M059J (cell line): ENCODE measurements at places on chromosomes 16 and 17. TPM values are rescaled to one million over a fixed set of nuclear protein-coding genes. Genes with fewer than 3 reads are reported as not detected.

DNA sequence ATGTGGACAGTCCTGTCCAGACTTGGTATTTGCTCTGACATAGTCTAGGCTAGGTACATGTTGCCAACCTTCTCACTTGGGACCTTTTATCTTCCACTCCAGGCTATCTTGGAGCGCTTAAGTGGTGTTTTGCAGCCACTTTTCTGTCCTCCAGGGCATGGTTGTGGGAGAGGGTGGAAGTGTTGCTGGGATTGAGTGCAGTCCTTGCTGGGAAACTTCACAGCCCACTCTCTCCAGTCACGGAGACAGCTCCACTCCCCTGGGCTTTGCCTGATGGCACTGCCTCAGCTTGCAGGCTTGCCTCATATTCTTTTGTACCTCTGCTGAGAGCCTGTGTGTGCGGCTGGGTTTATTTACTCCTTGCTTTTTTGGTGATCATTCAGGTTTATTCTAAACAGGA is 17.4 kb downstream of the RPA1 start:
- no peak for DNase-seq

AIPL1 gene
- total RNA-seq = 0.05 TPM in 1 of 2 replicates, not detected in the other

PDP2 gene
- 4.2 and 15.1 TPM in 2 replicates for total RNA-seq

GRCh38 chr17:68356520-68356919 is 65.2 kb downstream of the ARSG start:
- peak; percentile 31 for DNase-seq

DNA sequence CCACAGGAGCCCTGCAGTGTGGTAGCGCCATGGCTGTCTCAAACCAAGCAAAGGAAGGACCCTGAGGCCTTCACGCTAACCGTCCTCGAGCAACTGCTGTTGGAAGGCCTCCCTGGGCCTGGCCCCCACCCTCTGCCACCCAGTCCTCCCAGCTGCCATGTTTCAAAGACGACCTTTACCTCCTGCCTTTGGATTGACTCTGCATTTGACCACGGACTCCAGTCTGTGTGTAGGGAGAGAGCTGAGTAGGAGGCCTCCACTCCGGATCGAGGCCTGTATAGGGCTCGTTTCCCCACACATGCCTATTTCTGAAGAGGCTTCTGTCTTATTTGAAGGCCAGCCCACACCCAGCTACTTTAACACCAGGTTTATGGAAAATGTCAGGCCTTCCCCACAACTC is 24.3 kb downstream of the PLCD3 start:
- DNase-seq = no peak

- peak; percentile 59 for DNase-seq
These were observed 484 bp downstream of the FZD2 start for GRCh38 chr17:44557651-44558285.

DNA sequence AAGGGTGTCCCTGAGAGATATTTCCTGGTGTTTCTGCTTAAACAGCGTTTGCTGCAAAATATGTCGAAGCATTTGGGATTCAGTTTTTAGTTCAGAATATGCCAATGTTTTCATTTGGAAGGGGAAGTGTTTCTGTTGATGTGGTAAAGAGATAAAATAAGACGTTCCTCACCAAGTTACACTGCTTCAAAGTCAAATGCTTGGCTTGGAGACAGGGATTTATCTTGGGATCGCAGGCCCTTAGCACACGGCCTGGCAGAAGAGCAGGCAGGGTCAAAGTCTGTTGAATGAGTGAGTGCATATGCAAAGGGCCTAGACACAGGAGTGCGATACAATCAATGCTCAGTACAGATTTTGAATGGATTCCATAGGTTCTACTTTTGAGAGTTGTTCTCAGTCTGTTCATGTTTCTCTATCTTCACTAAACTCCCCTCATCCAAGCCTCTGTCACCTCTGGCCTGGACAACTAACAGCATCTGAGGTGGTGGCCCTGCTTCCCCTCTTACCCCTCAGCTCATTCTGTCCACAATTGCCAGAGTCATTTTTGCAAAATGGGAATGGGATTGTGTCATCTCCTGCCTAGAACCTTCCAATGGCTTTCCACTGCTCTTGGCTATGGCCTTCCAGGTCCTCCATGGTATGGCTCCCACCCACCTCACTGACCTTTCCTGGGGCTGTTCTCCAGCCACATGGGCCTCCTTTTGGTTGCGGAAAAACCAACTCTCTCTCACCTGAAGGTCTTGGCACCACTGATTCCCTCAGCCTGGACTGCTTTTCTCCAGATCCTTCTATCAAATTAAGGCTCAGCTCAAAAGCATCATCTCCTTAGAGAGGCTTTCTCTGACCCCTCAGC is 3.2 kb downstream of the DEXI start:
- DNase-seq = no peak

DNA sequence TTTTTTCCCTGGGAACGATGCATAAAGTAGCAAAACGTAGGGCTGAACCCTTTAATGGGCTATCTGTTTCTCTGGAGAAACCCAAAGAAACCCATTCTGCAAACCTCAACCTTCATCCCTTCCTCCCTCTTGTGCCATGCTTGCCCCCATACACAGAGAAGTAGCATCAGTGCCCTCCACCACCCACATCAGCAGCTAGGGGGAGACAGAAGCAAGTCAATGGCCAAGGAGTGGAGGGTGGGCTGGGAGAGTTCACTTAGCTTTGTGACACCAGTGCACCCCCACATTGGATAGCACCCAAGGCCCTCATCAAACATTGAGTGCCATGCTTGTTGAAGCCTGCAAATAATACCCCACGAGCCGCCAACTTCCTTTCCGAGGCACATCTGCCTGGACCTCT is 282.4 kb downstream of the ABCC12 start:
- DNase-seq = no peak

DNA sequence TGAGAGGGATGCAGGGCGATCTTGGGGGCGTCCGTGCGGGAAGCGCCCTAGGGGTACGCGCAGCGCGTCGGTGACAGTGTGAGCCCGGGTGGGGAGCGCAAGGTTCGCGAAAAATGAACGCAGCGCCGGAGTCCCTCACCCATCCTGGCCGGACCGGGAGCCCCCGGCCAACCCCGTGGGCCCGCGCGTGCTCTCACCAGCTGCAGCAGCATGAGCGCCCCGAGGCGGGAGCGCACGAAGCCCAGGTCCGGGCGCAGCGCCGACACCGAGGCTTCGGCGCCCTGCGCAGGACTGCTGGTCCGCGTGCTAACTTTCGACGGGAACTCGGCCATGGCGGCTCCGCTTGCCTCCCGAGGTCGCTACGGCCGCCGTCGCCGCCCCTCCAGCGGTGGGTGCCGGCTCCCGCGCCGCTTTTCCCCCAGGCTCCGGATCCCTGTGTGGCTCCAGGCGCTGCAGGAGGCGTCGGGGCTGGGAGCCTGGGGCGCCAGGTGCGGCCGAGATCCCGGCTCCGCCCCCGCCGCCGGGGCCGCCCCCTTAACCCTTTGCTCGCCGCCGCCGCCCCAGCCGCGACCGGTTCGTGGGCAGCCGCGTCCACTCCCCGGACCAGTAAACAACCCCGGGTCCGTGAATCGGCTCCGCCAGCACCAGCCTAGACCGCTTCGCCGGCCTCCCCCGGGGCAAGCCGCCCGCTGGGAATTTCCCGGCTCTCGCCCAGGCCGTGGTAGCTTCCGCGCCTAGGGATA is at the start of gene PLLP:
Gene PLLP, minus strand, starts transcription at position 464 of the 743 bp plus-strand sequence. Its CDS starts 132 bp downstream, at position 332.
- peak; percentile 49 for DNase-seq

FASN gene
- 50.8 and 90.9 TPM in 2 replicates for total RNA-seq

DNA sequence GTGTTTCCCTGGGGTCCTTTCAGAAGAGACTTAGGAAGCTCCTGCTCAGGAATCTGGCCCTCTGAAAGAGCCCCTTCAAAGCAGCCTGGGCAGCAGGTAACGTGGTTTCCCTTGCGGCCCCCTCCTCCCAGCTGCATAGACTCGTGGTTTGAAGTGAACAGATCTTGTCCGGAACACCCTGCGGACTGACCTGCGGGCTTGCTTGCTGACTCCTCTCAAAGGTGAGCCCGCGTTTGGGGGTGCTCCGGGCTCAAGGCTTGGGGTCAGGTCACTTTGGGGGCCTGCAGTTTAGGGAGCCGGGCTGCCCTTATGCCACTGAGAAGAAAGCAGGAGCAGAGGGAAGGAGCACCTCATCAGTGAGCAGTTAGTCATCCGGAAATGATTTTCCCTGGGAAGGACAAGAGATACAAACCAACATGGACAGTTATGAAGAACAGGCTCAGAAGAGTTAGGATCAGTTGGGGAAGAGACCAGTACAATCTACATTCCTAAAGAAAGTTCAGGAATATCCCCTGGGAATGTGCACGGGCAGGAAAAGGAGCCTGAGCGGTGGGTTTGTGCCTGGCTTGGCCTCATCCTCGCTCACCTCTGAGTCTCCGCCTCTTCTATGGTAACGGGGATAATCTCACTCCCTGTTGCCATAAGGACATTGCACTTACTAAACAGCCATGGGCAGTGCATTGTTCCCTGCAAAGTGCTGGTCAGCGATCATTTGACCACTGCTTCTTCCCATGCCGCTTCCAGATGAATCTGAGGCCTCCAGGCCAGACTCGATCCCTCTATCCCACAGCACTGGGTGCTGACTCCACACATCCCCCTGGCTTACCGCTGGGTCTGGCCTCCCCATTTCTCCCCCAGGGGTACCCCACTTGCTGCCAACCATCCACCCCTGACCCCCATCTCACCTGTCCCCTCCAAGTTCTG is 10.0 kb downstream of the LDHD start:
- DNase-seq = no peak

PYY gene
- total RNA-seq = not detected in 2 replicates
